ENCODE measurements at places on chromosomes 12 and 14. TPM values are rescaled to one million over a fixed set of nuclear protein-coding genes. Genes with fewer than 3 reads are reported as not detected.

- DNase-seq = peak; percentile 46
These were observed 1.2 kb downstream of the HNRNPC start for GRCh38 chr14:21267886-21268616.

DNA sequence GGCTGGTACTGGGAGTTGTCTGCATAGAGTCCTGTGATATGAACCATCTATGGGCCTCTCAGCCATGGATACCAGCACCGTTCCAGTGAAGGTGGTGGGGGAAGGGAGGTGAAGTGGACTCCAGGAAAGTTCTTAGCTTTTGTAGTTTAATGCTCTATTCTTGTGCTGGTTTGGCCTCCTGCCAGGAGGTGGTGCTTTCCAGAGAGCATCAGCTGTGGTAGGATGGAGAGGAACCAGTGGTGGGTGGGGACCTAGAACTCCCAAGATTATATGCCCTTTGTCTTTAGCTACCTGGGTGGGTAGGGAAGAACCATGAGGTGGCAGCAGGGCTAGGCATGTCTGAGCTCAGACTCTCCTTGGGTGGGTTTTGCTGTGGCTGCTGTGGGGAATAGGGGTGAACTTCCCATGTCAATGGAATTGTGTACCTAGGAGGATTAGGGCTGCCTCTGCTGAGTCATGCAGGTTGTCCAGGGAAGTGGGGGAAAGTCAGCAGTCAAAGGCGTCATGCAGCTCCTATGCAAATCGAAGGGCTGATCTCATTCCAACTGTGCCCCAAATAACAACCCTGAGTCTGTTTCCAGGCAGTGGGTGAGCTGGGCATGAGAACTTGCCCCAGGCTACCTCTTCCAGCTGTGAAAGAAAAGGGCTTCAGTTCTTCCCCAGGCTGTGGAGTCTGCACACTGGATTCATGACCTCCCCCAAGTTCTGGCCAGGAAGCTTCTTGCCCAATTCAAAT, 14.2 kb downstream of the GZMH start:
- no peak for DNase-seq

- no peak for DNase-seq
These were observed 26.0 kb downstream of the PSMA3 start for GRCh38 chr14:58270628-58271027.

The IGF1 gene
- total RNA-seq = 0.44 TPM

DNA sequence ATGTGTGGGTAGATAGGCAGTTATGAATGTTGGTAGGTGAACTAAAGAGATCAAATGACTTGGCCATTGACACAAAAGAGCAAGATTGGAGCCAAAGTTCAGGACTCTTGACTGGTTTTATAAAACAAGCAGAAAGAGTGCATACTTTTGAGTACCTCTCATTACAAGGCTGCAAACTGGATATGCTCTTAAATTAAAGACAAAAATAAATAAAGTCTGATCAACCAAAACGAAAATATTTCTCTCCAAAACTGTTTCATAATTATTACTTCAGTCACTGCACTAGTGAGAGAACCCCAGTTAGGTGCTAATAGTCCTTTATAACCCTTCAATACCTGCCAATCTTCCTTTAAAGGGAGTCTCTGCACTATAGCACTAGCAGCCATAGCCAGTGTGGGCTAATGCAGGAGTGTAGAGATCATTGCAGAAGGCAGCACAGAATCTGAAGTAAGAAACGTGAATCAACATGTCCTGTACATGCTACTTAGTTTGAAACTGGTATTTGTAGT, 147.1 kb downstream of the FOXA1 start:
- no peak for DNase-seq

DNA sequence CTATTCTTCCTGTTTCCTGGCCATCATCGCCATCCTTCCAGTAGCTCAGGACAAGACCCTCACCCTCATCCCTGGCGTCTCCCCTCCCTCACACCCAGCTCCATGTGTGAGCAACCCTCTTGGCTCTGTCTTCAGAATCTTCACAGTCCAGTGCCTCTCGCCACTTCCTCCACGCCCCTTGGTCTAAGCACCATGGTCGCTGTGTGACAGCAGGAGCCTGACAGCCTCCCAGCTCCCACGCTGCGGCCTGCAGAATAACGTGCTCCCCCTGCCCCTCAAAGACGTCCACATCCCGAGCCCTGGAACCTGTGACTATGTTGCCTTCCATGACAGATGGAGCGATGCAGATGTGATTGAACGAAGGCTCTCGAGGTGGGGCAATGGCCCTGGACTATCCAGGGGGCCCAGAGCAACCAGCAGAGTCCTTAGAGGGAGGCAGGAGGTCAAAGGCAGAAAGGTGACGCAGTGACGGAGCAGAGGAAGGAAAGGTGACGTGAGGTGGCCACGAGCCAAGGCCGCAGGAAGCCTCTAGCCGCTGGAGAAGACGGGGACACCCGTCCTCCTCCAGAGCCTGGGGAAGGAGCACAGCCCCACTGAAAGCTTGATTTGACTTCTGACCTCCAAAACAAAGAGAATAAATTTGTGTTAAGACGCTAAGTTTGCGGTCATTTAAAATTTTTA, 139.8 kb downstream of the CALM1 start:
- peak; percentile 48 for DNase-seq

GRCh38 chr14:102805371-102805891, 28.2 kb downstream of the TRAF3 start:
- peak; percentile 45 for DNase-seq

The FAM90A1 gene
- total RNA-seq = not detected

The CIROP gene
- not detected for total RNA-seq

DNA sequence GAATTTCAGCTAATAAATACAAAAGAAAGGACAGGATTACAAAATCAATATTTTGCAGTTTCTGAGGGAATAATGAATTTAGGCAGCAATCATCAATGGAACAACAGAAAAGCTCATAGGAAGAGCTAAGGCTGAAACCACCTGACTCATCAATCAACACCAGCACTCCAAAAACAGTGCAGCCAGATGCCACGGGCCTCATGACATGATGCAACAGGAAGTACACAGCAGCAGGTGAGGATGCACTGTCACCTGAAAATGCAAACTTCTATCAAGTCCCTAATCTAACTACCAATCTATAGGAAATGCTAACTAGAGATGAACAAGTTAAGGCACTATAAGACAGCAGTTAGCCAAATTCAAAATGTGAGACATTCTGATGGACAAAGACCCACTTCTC, 21.7 kb downstream of the GNS start:
- DNase-seq = no peak

DNA sequence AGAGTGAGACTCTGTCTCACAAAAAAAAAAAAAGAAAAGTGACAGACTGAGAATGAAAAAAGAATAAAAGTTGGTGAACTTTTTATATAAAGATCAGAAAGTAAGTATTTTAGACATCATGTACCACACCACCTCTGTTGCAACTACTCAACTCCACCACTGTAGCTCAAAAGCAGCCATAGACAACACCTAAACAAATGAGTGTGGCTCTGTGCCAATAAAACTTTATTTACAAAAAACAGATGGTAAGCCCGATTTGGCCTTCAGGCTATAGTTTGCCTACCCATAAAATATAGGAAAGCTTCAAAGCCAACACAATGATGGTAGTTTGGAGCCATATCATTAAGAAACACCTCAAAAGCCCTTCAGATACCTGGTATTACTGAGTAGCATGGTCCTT, 154.5 kb upstream of the FOXN3 start:
- no peak for DNase-seq

- DNase-seq = no peak
These were observed 57.6 kb downstream of the EMP1 start for GRCh38 chr12:13253966-13254760.

The PDZRN4 gene
- total RNA-seq = not detected

The NFATC4 gene
- 0.87 TPM for total RNA-seq
